Vagina (tissue), 2 donors: ENCODE measurements at places on chromosomes 16 and 17.

DNA sequence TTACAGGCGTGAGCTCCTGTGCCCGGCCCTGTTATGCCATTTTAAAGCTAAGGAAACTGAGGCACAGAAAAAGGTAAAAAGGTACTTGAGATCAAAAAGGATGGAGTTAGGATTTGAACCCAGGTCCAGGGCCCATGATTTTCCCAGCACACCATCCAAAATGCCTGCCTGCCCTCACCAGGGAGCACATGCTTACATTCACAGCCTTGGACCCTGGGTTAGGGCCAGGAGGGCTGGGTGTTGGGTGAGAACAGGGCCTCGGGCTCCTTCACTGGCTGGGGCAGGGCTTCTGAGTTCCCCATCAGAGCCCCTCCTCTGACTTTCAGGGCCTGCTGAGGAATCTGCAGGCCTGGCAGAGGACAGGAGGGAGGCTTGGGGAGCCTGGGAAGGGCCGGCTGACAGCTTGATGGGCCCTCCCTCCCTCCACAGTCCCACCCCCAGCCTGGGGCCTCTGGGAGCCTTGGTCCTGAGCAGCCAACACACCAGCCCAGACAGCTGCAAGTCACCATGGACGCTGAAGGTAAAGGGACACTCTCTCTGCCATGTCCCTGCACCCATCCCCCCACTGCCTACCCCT is at the start of gene QPRT:
QPRT (plus strand) TSS at position 490 of the 577 bp plus-strand sequence; CDS start at position 508, 18 bp downstream.
- DNase-seq = no peak

DNA sequence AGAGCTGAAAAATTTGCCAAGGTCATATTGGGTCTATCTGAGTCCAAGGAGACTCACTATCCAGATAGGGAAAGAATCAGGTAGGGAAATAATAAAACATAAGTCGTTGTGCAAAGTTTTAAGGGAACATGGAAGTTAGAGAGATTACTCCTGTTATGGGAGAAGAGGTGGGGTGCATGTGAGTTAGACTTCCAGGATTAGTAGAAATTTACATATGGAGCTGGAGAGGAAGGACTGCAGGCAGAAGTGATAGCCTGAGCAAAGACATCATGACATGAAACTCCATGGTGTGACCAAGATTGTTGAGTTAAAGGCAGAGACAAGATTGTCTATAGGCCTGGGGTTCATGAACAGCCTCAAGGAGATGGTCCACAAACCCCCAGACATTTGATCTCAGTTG is 5.8 kb upstream of the KSR1 start:
- no peak for DNase-seq

- no peak for DNase-seq
These were observed 13.7 kb upstream of the OSGIN1 start for GRCh38 chr16:83939266-83939855.

GRCh38 chr16:68605746-68606145 is 39.4 kb upstream of the CDH3 start:
- DNase-seq = no peak

- DNase-seq = no peak
These were observed 7.7 kb upstream of the TMEM98 start for GRCh38 chr17:32920293-32920692.

GRCh38 chr17:8785547-8786413 is 13.4 kb downstream of the MFSD6L start:
- no peak for DNase-seq

DNA sequence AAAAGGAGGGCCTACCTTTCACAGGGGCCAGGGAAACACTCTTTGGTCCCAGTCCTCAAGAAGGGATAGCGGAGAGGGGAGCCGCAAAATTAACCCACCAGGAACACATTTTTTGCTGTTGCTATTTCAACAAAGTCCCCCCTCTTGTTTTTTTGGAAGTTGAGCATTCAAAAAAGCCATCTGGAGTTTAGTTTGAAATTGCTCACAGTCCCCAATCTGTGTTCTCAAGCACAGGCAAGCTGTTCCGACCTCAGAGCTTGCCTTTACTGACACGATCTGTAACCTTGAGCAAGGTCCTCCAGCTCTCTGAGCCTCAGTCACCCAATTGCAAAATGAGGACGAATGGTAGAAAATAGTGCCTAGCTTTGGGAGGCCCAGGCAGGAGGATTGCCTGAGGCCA is 131.1 kb downstream of the ZNF423 start:
- DNase-seq = no peak

GRCh38 chr17:72104164-72104862 is 16.5 kb upstream of the SOX9 start:
- DNase-seq = no peak

DNA sequence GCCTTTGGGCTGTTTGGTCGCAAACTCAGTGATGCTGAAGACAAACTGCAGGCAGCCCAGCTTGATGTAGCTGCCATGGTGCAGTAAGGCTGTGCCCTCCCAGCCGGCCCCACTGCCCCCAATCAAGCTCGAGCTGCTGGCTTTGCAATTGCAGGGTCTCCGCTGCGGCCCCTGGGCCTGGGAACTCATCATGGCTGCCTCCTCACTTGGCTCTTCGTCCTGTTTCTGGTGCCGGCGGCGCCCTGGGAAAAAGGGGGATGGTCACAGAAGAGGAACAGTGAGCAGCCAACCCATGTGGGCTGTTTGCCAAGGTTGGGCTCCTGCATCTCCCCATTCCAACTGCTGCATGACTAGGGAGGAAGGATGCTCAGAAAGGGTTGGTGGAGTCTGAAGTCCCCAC is 3.4 kb upstream of the DHRS13 start:
- no peak for DNase-seq

DNA sequence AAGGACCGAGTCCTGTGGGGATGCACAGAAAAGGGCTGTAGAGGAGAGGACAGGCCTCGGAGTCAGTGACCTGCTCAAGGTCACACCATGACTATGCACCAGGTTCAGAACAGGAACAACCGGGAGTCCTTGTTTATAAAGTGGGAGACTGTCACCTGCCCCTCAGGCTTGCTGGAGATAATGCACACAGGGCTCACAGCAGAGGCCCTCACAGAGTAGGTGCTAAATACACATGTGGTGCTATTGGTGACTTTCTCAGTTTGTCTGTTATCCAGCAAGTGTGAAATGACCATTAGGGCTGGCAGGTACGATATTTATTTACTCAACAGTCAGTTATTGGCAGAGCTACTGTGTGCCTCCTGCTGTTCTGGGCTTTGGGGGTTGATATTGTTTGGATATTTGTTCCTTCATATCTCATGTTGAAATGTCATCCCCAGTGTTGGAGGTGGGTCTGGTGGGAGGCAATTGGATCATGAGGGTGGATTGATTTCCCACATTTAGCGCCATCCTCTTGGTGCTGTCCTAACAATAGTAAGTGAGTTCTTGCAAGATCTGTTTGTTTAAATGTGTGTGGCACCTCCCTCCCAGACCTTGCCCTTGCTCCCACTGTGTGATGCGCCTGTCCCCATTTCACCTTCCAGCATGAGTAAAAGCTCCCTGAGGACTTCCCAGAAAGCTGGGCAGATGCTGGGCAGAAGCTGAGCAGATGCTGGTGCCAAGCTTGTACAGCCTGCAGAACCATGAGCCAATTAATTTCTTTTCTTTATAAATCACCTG is 162.1 kb upstream of the MPHOSPH6 start:
- DNase-seq = no peak

DNA sequence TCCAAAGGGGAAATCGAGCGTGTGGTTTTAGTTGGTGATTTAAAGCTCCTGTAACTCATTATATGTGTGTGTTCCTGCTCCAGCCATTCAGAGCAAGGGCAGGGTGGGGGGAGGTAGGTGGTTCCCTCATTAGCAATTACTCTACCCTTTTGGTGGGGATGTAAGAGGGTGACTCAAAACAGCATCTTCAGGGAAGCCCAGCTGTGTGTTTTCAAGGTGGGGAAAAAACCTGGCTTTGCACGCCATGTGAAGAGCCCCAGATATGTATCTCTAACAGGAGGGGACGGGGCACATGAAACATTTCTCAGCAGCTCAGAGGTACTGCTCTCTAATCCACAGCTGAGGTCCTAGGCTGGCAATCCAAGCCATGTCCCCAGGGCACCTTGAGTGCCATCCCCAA is 241.3 kb upstream of the ZFHX3 start:
- no peak for DNase-seq

GRCh38 chr16:72474501-72475123 is 302.7 kb upstream of the PMFBP1 start:
- DNase-seq = no peak

GRCh38 chr16:85454171-85454872 is 158.8 kb upstream of the GSE1 start:
- no peak for DNase-seq

GRCh38 chr16:69276148-69277115 is 34.7 kb upstream of the VPS4A start:
- DNase-seq = no peak

DNA sequence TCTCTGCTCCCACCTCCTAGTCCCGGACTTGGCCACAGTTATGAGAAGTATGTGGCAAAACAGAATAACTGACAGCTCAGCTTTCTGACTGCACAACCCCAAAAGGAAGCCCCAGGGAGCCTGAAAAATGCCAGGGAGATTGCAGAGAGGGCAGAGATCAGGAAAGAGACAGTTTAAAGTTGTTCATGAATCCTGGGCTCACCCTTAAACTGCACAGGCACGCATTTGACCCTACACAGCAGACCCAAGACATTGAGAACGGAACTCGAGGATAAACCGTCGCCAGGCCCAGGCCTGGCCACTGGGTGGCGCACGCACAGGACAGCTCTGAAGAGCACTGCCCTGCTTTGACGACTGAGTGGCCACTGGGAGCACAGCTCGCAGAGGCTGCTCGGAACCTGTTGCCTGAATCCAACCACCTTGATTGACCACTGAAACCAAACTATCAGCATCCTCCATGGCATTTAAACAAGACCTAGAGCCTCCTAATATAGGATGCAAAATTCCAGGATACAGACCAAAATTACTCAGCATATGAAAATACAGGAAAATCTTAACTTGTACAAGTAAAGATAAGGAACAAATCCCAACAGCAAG is 114.0 kb downstream of the C16orf95 start:
- DNase-seq = no peak

GRCh38 chr16:2609827-2610470 is 72.1 kb downstream of the PDPK1 start:
- no peak for DNase-seq

DNA sequence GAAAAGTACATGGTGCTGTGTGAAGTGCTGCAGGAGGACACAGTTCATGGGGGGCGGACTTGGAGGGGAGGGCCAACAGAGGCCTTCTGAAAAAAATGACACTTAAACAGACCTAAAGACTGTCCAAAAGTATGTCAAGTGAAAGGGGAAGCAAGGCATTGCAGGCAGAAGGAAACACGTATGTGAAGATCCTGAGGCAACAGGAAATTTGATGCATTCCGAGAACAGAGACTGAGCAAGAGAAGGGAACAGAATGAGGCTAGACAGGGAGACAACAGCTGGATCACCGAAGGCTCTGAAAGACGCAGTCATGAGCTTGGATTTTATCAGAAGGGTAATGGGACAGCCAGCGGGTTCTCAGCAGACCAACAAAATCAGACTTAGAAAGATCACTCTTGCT is 1.1 kb downstream of the IFT20 start:
- no peak for DNase-seq

- DNase-seq = no peak
These were observed 16.1 kb downstream of the ZNF500 start for GRCh38 chr16:4750896-4751295.

GRCh38 chr16:75506574-75506973 is 11.3 kb upstream of the CHST6 start:
- no peak for DNase-seq

DNA sequence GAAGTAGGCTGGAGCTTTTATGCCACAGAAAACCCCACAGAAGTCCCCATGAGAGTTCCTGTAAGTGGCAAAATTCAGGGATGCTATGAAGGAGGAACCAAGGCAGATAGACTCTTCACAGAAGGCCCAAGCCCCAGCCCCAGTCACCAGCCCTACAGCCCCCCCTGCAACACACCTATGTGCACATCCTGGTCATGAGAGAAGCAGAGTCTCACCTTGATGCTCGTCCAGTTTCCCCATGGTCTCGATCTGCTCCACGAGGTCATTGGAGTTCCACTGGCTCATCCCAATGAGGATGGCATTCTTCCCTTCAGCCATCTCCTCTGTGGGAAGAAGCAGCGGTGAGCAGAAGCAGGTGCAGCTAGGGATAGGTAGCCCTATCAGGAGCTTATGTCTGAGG is 31.2 kb downstream of the PITPNM3 start:
- no peak for DNase-seq

DNA sequence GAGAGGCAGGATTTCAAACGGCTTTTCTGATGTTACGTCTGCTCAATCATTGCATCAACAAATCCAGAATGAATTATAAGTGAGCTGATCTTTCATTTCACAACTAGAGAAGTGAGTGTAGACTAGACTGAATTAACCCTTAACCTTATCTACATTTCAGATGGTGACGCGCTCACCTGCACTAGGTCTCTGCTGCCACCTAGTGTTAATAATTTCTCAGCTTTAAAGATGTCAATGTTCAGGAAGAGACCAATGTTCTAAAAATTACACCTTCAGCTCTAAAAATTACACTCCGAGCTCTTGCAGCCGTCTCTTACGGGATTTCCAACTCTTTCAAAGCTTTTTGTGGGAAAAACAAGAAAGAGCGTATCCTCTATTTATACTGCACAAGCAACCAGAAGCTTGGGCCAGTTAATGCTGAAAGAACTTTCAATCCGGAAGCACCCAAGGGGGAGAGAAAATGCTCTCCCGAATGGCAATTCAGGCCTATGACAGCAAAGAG is 88.2 kb upstream of the FA2H start:
- DNase-seq = no peak

DNA sequence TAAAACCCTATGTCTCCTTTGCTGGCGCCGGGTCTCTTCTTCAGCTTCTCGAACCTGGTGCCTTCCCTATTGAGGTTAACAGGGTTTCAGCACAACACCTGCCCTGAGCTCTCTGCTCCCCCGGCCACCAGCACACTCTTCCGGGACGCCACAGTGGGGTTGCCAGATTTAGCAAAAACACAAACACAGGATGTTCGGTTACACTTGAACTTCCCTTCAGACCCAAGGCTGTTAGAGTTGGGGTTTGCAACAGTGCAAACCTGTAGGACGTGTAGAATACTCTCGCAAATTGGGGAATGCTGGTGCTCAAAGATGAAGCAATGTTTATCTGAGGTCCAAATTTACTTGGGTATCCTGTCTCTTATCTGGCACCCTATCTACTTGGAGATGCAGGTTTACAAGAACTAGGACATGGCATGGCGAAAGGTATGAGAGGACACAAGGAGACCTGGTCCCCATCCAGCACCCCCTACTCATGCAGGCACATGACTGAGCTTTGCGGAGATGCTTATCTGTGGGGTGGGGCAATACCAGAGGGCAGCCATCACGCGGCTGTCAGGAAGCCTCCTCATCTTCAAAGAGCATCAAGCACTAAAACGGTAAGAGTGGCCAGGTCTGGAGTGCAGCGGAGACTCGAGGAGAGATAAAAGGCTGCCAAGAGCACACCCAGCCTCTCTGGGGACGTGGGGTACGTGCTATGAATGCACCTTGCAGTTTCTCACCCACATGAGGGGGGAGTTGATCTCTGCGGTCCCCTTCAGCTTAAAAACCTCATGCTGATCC is 52.8 kb downstream of the SDK2 start:
- DNase-seq = no peak
